ENCODE measurements at places on chromosomes 5 and 9.

DNA sequence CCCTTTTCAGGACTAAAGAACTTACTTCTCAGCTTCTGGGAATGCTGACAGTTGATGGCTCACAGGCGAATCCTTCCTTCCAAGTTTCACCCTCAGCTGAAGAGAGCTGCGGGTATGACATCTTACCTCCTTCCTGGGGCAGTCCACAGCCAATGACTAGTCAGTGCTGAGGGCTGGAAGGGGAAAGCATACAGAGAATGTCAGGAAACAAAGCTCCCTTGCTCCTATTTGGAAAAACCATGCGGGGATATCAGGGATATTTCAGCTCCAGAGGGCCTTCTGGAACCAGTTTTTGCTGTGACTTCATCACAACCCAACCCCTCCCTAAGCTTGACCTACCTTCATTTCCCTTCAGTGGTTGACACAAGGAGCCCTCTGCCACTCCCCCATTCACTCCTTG, 15.7 kb downstream of the FTMT start:
- DNase-seq: no peak

- no peak for DNase-seq
Measured at GRCh38 chr9:130482463-130482862, 37.7 kb downstream of the ASS1 start.

- no peak for DNase-seq
Measured at GRCh38 chr9:84031534-84031933, 50.9 kb downstream of the RMI1 start.

DNA sequence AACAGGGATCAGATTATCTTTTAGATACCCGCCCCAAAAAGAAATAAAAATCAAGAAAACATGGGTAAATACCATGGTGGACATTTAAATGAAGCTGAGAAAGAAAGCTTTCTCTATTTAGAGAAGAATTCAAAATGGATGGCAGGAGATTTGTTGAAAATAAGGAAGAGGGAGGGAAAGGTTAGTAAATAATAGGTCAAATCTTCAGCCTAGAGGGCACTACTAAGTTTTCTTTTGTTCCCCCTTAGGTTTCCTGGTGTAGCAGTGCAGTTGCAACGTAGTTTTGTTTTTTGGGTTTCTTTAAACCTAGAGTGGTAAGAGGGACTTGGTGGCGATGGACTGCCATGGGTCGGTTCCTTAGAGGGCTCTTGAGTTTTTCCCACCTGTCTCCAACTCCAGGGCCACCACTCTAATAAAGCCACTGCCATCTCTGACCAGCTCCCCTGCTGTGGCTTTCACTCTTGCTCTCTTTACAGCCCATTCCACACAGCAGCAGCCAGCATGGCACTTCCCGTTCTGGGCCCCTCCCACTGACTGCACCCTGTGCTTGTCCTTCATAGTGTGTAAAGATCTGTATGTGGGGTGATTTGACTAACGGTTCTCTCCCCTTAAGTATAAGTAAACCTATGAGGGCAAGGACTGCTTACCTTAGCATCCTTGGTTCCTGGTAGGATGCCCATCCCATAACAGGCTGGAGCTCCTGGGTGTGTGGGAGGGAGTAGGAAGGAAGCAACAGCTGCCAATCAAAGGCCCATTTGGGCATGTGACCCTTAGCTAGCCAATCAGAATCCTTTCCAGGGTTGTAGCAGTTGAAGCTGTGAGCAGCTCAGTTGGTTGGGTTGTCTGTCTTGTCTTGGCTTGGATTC, 118.3 kb downstream of the SLC1A3 start:
- DNase-seq: no peak

DNA sequence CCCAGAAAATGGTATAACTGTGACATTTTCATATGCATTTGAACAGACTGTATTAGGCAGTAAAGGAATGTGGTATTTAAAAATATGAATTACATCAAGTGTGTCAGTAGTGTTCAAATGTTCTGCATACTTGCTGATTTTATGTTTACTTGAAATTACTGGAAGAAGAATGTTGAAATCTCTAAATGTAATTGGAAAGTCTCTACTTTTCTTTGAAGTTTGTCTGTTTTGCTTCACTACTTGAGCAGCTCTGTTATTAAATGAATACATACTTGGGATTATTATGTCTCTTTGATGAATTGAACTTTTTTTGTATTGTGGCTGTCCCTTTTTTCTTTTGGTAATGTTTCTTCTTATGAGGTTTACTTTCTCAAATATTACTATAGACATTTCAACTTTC, 205.6 kb downstream of the TAF11L14 start:
- DNase-seq: no peak

DNA sequence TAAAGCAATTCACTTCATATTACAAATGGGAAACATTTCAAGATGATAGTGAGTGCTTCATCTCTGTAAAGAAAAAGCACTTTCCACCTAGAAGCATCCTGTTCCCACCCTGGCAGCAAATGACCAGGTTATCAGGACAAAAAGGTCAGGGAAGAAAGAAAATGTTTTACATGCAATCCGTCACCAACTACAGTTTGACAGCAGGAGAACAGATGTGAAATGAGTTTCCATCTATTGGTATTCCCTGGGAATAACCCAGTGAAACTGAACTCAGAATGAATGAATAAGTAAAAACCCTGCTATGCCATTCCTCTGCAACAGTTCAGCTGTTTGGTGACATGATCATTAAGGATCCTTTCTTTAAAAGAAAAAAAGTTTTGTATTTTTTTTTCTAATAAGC, 67.6 kb downstream of the HTR1A start:
- no peak for DNase-seq

DNA sequence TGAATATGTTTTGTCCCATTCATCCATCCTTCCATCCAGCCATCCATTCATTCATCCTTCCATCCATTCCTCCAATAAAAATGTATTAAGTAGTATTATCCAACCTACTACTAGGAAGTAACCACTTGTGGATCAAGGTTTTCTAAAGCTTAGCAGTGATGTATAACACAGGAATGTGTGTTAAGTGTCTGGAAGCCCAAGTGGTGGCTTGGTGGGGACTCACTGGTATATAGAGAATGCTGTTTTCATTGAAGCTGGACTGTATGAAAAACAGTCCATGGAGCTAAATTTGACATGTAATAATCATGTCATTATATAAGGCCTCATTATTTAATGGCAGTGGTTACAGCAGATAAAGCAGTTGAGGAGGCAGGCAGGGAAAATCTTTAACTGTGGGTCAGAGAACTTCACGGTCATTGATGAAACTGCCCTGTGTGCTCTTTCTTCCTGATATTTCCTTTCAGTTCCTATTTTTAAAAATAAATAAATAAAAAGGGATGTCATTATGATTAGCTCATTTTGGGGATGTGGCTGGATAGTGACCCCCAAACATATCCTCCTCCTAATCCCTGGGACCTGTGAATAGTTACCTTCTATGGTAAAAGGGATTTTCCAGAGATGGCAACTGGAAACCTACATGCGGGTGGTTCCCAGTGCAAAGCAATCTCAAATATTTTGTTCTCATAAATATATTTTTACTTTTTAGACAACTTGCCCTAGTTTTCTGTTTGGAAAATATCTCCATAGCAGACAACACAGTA, 82.3 kb downstream of the DAPK1 start:
- DNase-seq: no peak

GRCh38 chr5:137398154-137398553, 101.0 kb downstream of the SPOCK1 start:
- no peak for DNase-seq

DNA sequence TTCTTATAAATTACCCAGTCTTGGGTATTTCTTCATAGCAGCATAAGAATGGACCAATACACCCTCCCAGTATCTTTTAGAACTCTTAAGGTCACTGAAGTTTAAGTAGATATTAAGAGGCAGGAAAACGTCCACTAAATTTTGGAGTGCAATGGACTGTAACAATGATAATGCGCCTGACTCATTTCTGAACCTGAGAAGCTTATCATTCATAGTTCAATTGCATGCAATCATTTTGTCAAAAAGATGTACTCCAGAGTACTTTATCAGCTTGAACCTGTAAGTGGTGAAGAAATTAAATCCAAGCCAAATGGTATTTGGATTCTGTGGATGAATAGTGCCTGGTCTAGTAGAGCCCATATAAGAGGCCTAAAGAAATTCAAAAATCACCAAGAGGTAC, 196.5 kb upstream of the CDH9 start:
- DNase-seq: no peak

DNA sequence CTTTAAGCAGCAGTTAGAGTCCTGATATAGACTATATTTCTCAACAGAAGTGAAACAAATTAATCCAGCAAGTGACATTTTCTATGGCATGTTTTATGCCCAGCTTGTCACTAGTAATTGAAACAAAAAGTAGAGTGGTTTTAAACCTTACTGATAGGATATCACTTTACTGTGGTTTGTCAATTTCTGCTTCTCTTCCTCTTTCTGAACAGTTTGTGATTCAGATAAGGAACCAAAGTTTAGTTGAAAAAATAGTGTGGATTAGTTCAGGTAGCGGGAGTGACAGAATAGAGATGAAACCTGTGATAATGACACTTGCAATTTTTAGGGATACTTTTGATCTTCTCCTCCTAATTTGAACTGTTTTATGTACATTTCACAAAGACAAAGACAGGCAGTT, 485.7 kb upstream of the EDIL3 start:
- no peak for DNase-seq

GRCh38 chr9:76580188-76580587, 121.2 kb downstream of the GCNT1 start:
- no peak for DNase-seq

GRCh38 chr5:113199122-113199905, 222.7 kb downstream of the DCP2 start:
- no peak for DNase-seq

- DNase-seq: no peak
Measured at GRCh38 chr9:91500509-91501014, 76.9 kb upstream of the NFIL3 start.
